Left lobe of liver (tissue), 2 donors: ENCODE measurements at places on chromosomes 16 and 17. TPM values are rescaled to one million over a fixed set of nuclear protein-coding genes. Genes with fewer than 3 reads are reported as not detected.
A peak's percentile ranks its signal among the peaks of the same experiment; 100 is the strongest.

GRCh38 chr17:72120642-72121163 is at the start of gene SOX9:
SOX9 (plus strand) TSS chr17:72121020; CDS start chr17:72121392, 372 bp downstream.
- peak; percentile 77 for DNase-seq

GRCh38 chr17:1362065-1362848 is 37.8 kb downstream of the YWHAE start:
- no peak for DNase-seq

Gene PRR35
- not detected for total RNA-seq

DNA sequence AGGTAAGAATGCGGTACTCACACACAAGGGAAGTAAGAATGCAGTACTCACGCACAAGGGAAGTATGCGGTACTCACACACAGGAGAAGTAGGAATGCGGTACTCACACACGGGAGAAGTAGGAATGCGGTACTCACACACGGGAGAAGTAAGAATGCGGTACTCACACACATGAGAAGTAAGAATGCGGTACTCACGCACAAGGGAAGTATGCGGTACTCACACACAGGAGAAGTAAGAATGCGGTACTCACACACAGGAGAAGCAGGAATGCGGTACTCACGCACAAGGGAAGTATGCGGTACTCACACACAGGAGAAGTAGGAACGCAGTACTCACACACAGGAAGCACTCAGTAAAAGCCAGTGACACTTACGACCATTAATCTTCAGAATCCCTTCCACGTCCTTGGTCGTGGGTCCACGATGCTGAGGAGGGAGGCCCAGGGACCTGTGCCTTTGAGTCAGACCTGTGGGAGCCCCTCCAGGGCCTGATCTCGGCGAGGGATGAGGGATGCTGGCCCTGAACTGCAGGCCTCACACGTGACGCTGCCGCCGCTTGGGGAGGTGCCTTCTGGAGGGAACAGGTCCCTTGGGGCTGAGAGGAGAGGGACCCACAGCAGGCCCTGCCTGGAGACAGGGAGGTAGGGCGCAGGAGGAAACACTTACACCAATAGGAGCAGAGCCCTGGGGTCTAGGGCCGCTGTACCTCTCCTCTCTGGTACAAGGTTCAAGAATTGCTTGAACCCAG is 20.2 kb downstream of the ABR start:
- no peak for DNase-seq

Gene SHBG
- total RNA-seq = 4.6 TPM

DNA sequence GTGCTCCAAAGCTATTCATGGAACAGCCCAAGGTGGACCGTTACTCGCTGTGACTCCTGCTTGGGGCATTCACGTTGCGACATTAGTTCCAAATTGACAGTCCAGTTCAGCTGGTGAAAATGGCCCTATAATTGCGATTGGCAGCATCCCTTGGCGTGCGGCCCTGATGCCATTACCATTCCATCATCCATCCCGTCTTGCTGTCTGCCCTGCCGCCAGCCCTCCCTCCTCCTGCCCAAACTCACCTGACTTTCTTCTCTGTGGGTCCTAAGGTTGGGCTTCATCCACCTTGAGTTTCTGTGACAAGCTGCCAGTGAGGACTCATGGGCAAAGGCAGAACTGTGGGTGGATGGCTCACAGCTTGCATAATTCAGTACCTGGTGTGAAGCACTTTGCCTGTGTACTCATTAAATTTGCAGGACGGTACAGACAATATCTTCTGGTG is 104.6 kb downstream of the RPTOR start:
- no peak for DNase-seq

DNA sequence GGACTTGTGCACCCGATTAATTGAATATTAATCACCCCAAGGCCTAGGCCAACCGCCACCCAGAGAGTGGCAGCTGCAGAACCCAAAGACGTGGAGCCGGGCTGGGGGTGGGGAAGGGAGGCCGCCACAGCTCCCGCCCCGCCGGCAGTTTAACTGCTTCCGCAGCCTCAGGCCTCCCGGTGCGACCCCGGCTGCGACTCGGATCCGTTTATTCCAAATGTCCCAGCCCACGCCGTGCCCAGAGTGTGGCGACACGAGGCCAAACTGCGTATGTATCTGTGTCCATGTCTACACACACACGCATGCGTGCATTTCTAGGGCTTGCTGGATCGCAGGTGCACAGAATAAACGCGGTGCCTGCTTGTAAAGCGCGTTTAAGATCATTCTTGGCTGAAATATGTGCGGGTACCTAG is 802 bp upstream of the TOB1 start:
- no peak for DNase-seq

DNA sequence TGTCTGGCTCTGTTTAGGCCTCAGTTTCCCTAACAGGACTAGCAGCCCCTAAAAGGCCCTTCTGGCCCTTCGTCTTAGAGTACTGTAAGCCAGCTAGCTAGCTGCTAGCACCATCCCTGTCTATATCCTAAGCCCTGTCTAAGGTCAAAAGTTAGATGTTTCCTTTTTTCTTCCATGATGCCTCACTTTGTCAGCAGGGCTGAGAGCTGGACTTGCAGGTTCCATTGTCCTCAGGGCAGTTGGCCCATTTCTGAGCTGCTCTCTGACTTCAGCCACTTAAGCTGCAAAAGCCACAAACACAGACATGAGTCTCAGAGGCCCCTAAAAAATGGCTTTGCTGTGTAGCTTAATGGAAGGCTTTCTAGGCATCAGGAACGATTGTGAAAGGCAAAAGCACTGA is 187.7 kb downstream of the CBLN1 start:
- DNase-seq = no peak

GRCh38 chr17:37781451-37781850 is 36.6 kb upstream of the HNF1B start:
- no peak for DNase-seq

DNA sequence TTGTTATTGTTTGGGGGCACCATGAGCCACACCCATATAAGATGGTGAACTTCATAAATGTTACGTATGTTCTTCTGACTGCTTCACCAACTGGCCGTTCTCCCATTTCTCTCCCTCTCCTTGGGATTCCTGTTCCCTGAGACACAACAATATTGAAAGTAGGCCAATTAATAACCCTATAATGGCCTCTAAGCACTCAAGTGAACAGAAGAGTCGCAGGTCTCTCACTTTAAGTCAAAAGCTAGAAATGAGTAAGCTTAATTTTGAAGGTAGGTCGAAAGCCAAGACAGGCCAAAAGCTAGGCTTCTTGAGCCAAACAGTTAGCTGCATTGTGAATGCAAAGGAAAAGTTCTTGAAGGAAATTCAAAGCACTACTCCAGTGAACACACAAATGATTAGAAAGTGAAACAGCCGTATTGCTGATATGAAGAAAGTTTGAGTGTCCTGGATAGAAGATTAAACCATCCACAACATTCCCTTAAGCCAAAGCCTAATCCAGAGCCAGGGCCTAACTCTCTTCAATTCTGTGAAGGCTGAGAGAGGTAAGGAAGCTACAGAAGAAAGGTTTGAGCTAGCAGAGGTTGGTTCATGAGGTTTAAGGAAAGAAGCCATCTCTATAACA is 25.8 kb downstream of the HLF start:
- DNase-seq = no peak

Gene RPA1
- total RNA-seq = 33.3 TPM

- DNase-seq = no peak
Measured at GRCh38 chr16:77157346-77158058, 33.5 kb upstream of the MON1B start.

- DNase-seq = peak; percentile 86
Measured at GRCh38 chr17:82241926-82242697, 13.3 kb downstream of the SLC16A3 start.

Gene CDH1
- 115 TPM for total RNA-seq

Gene SPN
- total RNA-seq = 1.3 TPM

DNA sequence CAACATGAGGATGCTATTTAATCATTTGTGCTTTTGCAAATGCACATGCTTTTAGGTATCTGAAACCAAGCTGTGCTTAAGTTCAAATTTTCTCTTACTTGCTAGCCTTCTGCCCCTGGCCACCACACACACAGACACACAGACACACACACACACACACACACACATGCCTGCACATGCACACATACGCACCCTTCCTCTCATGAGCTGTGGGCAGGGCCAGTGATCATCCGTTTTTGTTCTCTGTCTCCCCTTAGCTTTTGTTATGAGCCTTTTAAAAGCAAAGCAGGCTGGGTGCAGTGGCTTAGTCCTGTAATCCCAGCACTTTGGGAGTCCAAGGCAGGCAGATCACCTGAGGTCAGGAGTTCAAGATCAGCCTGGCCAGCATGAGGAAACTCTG is 34.2 kb downstream of the CD300LF start:
- no peak for DNase-seq

DNA sequence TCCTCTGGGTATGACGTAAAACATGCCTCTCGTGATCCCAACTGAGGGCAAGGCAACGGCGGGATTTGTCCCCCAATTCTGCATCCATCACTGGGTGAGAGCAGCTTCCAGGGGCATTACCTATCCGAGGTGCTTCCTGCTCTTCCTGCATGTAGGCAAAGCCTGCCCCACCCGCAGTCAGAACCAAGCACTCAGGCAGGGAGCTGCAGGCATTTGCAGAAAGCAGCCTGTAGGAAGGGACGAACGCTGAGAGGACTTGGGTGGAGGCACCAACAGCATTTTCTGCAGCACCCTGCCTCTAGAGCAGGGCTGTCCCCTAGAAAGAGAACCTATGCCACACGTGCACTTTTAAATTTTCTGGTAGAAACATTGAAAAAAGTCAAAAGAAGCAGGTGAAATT is 5.5 kb downstream of the BCO1 start:
- no peak for DNase-seq

Gene KRT24
- total RNA-seq = not detected
